ENCODE measurements at places on chromosomes 4 and X.

- DNase-seq: no peak
Measured at GRCh38 chrX:116417968-116418367, 18.4 kb upstream of the SLC6A14 start.

DNA sequence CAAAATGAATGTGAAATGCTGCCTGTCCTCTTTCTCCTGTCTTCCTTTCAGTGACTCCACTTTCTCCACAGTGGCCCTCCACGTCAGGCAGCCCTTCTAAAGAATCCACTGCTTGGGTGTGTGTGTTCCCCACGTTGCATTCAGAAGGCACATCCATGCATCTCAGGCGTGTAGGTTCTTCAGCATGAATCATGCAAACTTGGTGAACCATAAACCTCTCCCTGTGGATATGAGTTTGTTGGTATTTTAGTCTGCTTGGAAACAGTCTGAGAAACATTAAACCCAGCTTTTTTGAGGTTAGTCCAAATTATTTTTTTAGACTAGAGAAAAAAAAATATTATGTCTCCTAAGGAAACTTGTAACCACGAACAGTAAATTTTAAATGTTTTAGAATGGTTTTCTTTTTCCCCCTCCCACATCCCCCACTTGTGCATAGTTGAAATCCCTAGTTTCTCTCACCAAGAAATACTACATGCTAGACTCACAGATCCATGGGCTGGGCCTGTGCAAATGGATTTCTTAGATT lies 251.6 kb downstream of the CBR4 start:
- DNase-seq: no peak

DNA sequence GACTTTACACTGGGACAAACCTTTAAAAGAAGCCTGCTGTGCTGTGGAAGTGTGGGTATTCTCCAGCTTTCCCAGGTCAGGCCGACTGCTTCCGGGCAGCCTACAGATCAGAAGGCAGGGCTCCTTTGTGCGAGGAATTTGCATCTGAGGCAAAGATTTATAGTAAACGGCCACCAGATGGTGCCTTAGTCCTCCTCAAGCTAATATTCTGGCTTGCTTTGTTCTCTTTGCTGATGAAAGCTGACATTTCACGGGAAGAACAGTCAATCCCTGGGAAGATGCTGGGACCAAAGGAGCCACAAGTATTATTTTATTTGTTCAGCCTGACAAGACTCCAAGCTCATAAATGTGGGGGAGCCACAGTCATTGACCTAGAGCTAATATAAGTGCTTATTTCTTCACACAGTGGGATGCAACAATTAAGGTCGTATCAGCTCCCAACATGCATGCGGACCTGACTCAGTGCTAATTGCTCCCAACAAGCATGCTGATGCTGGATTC lies 120.7 kb upstream of the TRIM2 start:
- DNase-seq: peak; percentile 66

GRCh38 chr4:47490550-47490949 lies 5.5 kb downstream of the ATP10D start:
- no peak for DNase-seq

DNA sequence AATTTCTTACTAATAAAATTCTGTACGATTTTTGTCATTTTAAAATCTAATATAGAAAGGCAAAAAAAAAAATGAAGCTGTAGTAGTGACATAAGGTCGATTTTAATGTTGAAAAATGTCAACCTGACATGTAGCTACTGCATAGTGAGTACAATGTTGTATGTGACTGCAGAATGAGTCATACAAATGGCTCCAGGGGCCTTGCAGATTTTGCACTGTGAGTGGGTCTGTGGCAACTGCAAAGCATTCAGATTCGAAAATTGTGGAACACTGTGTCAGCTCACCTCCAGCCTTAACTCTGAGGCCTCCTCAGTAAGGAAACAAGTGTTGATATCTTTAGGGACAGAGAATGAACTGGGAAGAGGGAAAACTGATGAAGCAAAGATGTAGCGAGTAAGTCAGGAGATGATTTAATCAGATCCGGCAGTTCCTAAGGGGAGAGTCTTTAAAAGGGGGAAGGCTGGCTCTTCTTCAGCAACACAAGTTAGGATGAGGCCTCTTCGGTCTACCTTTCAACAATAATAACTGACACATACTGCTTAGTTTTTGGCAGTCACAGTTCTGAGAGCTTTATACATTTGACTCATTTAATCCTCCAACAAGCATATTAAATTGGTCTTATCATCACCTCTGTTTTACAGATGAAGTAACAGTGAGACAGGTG lies 24.9 kb downstream of the TKTL2 start:
- no peak for DNase-seq

DNA sequence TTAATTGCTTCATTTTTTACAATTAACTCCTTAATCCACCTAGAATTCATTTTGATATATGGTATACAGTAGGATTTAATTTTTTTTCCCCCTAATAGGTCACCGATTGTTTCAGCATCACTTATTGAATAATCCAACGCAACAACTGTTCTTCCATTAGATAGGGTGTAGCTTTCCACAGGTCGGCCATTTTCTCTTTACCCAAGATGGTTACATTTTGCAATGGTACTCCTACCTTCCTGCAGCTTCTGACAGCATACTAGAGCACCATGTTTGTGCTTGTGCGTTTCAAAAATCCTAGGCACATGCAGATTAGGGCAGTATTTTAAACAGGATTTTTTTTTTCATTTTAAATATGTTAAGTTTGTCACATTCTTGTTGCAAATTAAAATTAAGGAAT lies 2.3 kb downstream of the LINC00632 start:
- no peak for DNase-seq

- DNase-seq: no peak
Measured at GRCh38 chr4:115187136-115187535, 73.7 kb upstream of the NDST4 start.

GRCh38 chr4:52711834-52712250 lies 39.4 kb downstream of the ERVMER34-1 start:
- DNase-seq: no peak

- DNase-seq: no peak
Measured at GRCh38 chrX:155242300-155242699, 22.0 kb downstream of the RAB39B start.

DNA sequence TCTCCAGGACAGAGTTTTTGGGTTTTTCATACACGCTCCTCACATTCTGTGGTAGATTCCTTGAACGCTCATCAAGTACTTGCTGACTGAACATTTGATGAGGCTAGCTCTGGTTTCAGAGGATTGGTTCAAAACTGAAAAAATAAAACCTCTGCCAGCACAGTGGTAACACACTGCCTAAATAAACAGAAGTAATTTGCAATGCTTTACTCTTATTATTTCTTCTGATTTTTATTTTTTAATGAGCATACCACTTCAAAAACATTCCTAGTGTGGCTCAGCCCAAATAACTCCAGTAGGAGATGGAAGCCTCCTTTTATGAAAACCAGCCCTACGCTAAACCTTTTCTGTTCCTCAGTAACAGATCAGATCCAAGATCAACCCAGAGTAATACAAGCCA lies 72.0 kb upstream of the INTU start:
- DNase-seq: no peak

DNA sequence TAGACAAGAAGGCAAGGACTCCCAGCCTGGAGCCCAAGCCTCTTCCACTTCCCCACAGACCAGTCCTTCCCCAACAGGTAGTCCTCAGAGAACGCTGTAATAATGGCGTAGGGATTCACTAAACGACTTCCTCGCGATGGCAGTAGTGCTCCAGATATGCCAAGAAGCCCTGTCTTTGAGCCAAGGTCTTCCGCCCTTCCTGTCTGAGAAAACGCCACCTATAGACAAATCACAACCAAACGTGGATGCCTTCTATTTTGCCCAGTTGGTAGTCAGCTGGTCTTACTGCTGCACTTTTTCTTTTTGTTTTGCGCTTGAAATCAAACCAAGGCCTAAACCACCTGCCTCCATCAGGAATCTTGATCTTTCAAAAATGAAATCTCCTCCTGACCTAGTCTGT lies 203.3 kb downstream of the OR13H1 start:
- peak; percentile 21 for DNase-seq

DNA sequence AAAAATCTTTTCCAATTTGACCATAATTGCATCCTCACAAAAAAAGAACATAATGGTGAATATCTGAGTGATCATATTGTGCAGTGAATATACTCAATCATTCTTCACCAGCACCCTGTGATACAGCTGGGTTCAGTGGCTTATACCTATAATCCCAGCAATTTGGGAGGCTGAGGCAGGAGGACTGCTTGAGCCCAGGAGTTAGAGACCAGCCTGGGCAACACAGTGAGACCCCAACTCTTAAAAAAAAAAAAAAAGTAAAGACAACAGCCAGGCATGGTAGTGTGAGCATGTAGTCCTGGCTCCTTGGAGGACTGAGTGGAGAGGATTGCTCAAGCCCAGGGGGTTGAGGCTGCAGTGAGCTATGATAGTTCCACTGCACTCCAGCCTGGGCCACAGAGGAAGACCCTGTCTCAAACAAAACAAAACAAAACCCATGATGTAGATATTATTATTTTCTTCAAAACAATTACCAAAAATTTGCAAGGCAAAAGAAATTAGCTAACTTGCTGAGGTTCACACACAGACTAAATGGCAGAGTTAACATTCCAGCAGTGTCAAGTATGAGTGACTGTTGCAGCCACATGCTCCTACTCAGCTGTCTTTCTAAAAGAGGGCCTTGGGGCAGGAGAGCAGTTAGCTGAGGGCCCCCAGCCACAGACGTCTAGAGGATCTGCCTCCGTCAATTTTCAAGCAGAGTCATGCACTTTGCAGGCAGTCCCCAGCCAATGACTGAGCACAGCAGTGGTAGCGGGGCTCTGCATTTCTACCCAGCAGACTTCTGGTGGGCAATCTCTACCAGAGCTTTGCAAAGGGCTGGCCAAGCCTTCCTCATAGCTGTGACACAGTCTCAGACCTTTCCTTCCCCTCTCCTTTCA lies 33.4 kb downstream of the ADGRA3 start:
- no peak for DNase-seq
